BJ (cell line): ENCODE measurements at places on chromosomes 5 and 9. TPM values are rescaled to one million over a fixed set of nuclear protein-coding genes. Genes with fewer than 3 reads are reported as not detected.

Gene PTAR1
- 12.4 and 20.5 TPM in 2 replicates for polyA plus RNA-seq

Gene RNF180
- 1.0 and 1.8 TPM in 2 replicates for polyA plus RNA-seq

Gene SEMA6A
- polyA plus RNA-seq = 0.23 and 0.34 TPM in 2 replicates

Gene SOX30
- polyA plus RNA-seq = 0.07 TPM in 2 replicates

Gene PCDHGB2
- 3.7 and 4.0 TPM in 2 replicates for polyA plus RNA-seq

Gene PAXX
- polyA plus RNA-seq = 10.3 and 11.8 TPM in 2 replicates

Gene PCDHB7
- polyA plus RNA-seq = 0.31 and 0.44 TPM in 2 replicates

Gene THBS4
- polyA plus RNA-seq = 0.23 and 0.54 TPM in 2 replicates

Gene DOCK2
- polyA plus RNA-seq = 2.0 TPM in 2 replicates

Gene KIAA1958
- polyA plus RNA-seq = 1.7 and 2.2 TPM in 2 replicates

Gene MEF2C
- polyA plus RNA-seq = 1.4 and 1.6 TPM in 2 replicates

Gene BRD8
- polyA plus RNA-seq = 51.7 and 56.8 TPM in 2 replicates

Gene KIF12
- polyA plus RNA-seq = 0.07 TPM in 2 replicates

Gene RRAGA
- 161 and 167 TPM in 2 replicates for polyA plus RNA-seq

Gene CATSPER3
- 0.38 and 0.43 TPM in 2 replicates for polyA plus RNA-seq

Gene PCDHB16
- 0.21 and 0.32 TPM in 2 replicates for polyA plus RNA-seq

Gene DND1
- polyA plus RNA-seq = 0.21 and 0.36 TPM in 2 replicates

Gene CAMK2A
- 0.09 and 0.11 TPM in 2 replicates for polyA plus RNA-seq

Gene ACER2
- 1.4 and 1.8 TPM in 2 replicates for polyA plus RNA-seq

Gene SLC34A1
- not detected in 2 replicates for polyA plus RNA-seq

Gene RMRP
- 235 and 1,738 TPM in 2 replicates for polyA plus RNA-seq

Gene FBP2
- polyA plus RNA-seq = not detected in 2 replicates

Gene PCDHGA8
- 0.72 and 0.77 TPM in 2 replicates for polyA plus RNA-seq

Gene CDX1
- polyA plus RNA-seq = 0.39 and 0.97 TPM in 2 replicates

Gene LCN15
- polyA plus RNA-seq = not detected in 2 replicates

Gene AMACR
- polyA plus RNA-seq = 7.1 and 11.2 TPM in 2 replicates

Gene ARID3C
- not detected in 2 replicates for polyA plus RNA-seq

Gene CMYA5
- polyA plus RNA-seq = 1.4 and 1.5 TPM in 2 replicates

Gene TRIM14
- 9.9 and 10.1 TPM in 2 replicates for polyA plus RNA-seq

Gene TEX48
- polyA plus RNA-seq = not detected in 2 replicates

Gene ELOVL7
- 0.02 and 0.05 TPM in 2 replicates for polyA plus RNA-seq

Gene IL4
- polyA plus RNA-seq = not detected in 2 replicates

Gene RELL2
- 3.7 and 5.0 TPM in 2 replicates for polyA plus RNA-seq

Gene PCDHGB5
- 13.5 and 19.4 TPM in 2 replicates for polyA plus RNA-seq

Gene ZFP2
- 0.17 and 0.32 TPM in 2 replicates for polyA plus RNA-seq

Gene MAP1B
- polyA plus RNA-seq = 27.1 and 30.9 TPM in 2 replicates

Gene ADAMTS6
- 26.2 and 28.0 TPM in 2 replicates for polyA plus RNA-seq

Gene MEIKIN
- not detected in 2 replicates for polyA plus RNA-seq

Gene FBXW11
- 55.5 and 70.1 TPM in 2 replicates for polyA plus RNA-seq

Gene ANKRD31
- polyA plus RNA-seq = 0.02 and 0.07 TPM in 2 replicates

Gene MARCOL
- not detected in 2 replicates for polyA plus RNA-seq

Gene SH2D3C
- polyA plus RNA-seq = 0.04 and 0.06 TPM in 2 replicates

Gene BNC2
- polyA plus RNA-seq = 15.3 and 17.5 TPM in 2 replicates
